Right forelimb (tissue), 1 donor: ENCODE measurements at places on chromosomes 2 and 18.

DNA sequence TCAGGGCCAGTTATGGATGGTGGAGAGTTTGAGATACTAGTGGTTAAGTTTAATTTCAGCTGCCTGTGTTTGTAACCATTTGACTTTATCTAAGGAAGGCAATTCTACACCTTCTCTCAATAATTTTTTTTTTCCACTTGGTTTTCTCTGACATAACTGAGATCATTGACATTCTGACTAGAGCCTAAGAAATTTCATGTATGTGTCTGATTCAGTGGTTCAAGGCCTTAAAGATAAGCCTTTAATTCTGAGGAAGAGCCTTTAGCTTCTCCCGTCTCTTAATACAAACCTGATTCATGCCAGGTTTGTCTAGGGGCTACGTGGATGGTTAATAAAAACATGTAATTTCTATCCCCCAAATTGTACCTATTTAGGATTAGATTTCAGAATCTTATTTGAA, 971.4 kb downstream of the DPP10 start:
- DNase-seq = no peak

GRCh38 chr2:43612944-43613343, 17.1 kb upstream of the THADA start:
- DNase-seq = no peak

GRCh38 chr2:127373362-127374083, 14.3 kb downstream of the MAP3K2 start:
- no peak for DNase-seq

DNA sequence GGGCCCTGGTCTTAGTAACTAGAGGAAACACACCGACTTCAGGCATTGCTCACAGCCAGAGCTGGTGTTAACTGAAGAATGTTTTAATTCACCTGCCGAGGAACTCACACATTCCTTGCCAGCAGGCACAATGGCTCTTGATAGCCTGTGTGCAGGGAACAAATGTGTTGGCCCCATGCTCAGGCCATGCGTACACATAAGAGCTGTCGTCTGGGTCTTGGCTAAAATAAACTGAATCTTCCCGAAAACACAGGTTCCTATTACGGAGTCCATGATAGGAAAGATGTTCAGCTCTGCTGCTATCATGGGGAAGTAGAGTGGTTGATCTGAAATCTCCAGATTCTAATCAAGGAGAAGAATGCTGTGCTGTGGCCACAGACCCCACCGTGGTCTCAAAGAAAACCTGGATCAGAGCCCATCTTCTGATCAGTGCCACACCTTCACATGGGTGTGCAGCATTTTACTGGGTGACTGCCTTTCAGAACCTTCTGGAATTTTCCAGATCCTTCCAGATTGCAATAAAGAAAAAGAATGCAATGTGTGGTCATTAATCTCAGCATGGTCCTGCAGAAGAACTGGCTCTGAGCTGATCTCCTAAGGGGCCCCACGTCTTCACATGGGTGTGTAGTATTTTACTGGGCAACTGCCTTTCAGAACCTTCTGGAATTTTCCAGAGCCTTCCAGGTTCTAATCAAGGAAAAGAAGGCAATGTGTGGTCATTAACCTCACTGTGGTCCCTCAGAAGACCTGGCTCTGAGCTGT, 17.2 kb downstream of the MBP start:
- peak; percentile 9 for DNase-seq

DNA sequence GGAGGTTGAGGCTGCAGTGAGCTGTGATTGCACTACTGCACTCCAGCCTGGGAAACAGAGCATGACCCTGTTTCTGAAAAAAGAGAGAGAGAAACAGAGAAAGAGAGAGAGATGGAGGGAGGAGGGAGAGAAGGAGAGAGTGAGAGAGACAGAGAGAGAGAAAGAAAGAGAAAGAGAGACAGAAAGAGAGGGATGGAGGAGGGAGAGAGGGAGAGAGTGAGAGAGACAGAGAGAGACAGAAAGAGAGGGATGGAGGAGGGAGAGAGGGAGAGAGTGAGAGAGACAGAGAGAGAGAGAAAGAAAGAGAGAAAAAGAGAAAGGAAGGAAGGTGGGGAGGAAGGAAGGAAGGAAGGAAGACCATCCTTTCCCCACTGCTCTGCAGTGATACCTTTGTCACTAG, 48.1 kb upstream of the ACKR3 start:
- DNase-seq = no peak

- DNase-seq = no peak
Observed at GRCh38 chr2:198322275-198322674, 517.9 kb downstream of the PLCL1 start.

GRCh38 chr18:47274961-47275360, 23.5 kb upstream of the SKOR2 start:
- DNase-seq = no peak

DNA sequence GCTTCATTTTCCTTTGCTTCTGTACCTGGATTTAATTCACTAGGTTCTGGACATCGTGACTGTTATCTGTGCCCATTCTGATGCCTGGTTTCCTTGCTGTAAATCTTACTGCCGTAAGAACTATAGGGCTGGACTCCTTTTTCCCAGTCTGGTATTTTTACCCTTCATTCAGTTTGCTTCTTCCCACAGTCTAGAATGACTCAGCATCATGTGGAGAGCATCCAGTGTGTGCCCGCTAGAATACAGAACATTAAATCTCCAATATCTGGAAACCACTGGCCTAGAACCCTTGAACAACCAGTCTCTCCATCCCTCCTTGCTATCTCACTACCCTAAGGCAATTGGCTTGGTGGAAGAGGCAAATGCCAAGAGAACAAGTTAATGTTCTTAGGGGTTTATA, 1075.4 kb upstream of the ZEB2 start:
- no peak for DNase-seq

GRCh38 chr2:64581018-64581417, 56.9 kb downstream of the AFTPH start:
- no peak for DNase-seq

DNA sequence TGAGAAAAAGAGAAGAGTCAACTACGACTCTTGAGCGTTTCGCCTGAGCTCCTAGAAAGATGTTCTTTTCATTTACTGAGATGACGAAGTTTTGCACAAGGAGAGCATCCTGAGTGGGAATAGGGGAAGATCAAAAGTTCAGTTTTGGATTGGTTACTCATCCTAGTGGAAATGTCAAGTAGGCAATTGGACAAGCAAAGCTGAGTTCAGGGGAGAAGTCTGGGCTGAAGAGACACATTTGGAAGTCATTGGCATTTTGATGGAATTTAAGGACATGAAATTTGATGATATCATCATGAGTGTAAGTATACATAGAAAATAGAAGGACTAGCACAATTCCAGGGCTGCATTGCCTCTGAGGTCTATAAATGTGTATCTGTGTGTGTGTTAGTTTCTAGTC, 416.6 kb downstream of the RAD51AP2 start:
- DNase-seq = no peak

- DNase-seq = no peak
Observed at GRCh38 chr2:41941831-41942230, 106.0 kb upstream of the PKDCC start.

- DNase-seq = no peak
Observed at GRCh38 chr2:144890828-144891227, 370.9 kb upstream of the ZEB2 start.

GRCh38 chr2:1854729-1855547, 110.6 kb upstream of the PXDN start:
- peak; percentile 56 for DNase-seq

DNA sequence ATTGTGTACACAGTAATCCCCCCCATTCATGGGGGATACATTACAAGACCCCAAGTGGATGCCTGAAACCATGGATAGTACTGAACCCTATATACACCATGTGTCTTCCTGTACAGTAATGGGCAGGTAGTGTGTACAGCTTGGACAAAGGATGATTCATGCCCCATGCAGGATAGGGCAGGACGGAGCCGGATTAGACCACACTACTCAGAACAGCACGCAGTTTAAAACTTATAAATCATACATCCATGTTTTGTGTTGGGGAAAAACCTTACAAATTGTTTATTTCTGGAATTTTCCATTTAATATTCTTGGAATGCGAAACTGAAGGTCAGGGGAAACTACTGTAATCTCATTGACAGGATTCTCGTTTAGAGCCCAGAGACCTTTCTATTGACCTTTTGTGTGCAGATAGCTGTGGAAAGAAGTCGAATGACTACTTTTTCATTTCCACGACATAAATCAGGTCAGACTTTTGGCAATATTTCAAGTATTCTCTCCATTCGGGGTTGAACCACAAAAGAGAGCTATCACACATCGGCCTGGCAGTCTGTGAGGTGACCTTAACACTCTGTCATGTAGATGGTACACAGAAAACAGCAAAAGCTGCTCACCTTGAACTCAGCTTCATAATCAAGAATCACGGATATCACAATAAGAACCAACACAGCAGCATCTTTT, 9.9 kb upstream of the YPEL5 start:
- DNase-seq = no peak

DNA sequence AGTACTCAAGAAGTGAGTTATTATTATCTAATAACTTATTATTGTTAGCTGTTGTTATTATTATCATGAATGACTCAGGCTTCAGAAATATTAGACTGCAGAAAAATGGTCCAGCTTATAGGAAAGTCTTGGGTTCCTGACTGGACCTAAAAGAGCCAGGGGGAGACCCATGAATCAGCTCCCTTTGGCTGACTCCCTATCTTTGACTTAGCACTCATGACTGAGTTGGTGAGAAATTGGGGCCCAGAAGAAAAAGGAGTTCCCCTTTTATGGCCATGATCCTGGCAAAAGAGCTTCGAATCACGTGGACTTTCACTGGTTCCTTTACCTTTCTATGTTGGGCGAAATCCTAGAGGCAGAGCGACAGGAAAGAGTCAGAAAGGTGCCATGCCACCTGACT, 145.8 kb downstream of the MYO3B start:
- DNase-seq = no peak

DNA sequence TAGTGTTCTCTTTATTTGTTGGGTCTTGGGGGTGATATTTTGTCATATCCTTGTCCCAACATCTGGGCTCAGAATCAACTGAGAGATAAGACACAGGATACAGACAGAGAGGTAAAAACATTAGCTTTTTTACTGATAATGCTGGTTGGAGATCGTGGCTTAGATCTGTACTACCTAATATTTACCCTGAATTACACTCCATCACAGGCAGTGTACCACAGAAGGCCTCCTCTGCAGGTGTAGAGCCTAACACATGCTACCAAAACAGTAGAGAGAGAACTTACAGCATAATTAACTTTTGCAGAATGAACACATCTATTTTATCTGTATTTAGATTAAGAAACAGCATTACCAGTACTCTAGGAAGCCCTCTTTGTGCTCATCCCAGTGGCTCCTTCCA, 6.8 kb downstream of the AGPS start:
- DNase-seq = no peak

GRCh38 chr2:232363784-232364615, 14.6 kb upstream of the ALPP start:
- DNase-seq = peak; percentile 39

GRCh38 chr2:207787017-207787416, 17.3 kb upstream of the FZD5 start:
- no peak for DNase-seq

GRCh38 chr18:63832470-63832869, 55.0 kb upstream of the SERPINB2 start:
- DNase-seq = no peak

GRCh38 chr2:163778045-163778781, 42.4 kb upstream of the FIGN start:
- DNase-seq = no peak

DNA sequence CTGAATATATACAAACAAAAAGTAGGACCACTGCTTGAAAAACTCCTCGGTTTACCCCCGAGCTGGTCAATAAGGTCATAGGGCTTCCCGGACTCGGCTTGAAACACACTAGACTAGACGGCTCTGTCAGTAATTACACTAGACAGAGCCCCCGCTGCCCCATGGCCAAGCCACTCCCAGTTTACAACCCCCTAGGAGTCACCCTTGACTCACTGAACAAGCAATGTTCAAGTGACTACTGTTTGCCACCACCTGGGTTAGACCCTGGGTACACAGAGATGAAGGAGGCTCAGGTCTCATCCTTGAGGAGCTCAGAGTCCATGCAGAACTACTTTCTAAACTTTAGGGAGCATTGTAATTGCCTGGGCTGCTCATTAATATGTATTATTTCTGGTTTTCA, 13.7 kb upstream of the PRELID3A start:
- no peak for DNase-seq

DNA sequence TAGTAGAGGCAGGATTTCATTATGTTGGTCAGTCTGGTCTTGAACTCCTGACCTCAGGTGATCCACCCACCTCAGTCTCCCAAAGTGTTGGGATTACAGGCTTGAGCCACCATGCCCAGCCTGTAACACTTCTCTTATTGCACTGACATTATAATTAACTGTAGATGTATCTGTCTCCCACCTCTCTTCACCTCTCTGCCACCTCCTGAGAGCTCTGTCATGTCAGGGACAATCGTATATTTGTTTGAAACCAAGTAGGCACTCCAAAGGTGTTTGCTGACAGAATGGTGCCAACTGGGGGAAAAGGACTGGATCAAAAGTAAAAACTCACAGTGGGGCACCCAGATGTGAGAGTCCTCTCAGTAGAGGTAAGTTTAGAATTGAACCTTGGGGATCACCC, 17.3 kb upstream of the ME2 start:
- DNase-seq = no peak

DNA sequence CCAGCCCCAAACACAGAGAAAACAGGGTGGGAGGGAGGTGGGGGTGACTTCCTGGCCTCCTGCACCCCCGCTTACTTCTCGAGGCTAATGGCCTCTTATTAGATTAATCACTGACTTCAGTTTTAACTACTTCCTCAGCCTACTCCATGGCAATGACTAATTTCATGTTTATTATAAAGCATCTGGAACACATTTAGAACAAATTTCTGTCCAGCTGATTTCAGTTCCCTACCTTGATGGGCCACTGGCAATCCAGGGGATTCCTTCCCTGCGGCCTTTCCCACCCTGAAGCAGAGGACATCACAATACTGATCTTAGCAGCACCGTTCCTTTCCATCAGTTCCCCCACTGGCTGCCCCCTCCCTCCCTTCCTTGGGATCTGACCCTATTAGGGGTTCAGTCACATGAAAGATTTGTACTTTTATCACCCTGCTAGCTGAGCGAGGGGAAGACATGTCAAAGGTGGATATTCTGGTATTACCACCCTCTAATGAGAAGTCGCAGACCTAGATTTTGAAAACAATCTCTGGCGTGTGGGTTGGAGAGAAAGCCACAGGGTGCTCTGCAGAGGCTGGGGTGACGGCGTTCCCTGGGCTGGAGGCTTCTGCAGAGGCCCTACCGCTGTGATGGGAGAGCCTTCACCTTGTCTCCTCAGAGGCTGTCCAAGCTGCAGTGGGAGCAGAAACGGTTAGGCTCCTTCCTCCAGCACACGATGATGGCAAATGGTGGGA, 67.6 kb downstream of the KIAA2012 start:
- DNase-seq = no peak

DNA sequence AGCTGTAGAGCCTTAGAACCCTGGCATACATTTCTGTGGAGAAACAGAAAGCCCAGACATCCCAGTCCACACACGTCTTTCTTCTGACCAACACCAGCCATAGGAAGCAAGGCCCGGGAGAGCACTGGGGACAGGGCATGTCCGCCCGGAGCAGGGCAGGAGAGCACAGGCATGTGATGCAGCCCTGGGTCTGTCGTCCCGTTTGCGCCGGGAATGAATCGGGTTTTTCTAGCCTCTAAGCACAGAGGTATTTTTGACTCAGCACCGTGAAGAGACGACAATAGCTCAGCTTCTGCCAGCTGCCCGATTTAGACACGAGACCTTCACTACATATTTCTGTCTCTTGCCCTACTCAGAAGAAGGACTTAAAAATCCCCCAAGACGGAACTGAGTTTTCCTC, 7.3 kb upstream of the AMMECR1L start:
- no peak for DNase-seq
